OCI-LY7 (cell line): ENCODE measurements at places on chromosomes 6 and 20. TPM values are rescaled to one million over a fixed set of nuclear protein-coding genes. Genes with fewer than 3 reads are reported as not detected.

DNA sequence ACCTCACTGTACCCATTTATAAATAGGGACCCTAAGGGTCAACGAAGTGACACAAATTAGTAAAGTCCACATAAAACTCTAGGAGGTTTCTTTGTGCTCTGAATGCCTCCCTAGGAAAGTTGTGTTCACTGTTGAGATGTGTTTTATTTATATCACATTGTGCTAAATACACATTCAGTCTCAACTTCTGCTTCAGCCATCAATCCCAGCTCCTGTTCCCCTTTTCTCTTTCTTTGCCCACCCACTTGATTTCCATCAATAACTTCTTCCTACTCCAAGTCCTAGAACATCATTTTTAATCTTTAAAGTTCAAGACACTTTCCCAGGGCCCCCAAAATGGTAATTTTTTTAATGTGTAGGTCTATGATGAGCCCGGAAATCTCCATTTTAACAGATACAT is 208.3 kb upstream of the RAB32 start:
- DNase-seq, result no peak

SYCP2L gene
- total RNA-seq, result 1.3 and 2.0 TPM in 2 replicates

DNA sequence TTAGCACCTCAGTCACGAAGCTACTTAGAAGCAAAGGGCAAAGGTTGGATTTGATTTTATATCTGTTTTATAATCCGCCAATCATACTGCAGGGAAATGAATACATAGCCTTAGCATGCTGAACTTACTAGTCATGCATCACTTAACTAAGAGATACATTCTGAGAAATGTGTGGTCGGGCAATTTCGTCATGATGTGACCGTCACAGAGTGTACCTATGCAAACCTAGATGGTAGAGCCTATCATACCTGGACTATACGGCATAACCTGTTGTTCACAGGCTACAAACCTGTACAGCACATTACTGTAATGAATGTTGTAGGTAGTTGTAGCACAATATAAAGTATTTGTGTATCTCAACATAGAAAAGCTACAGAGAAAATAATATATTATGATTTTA is 345.2 kb upstream of the RGS17 start:
- no peak for DNase-seq

GRCh38 chr6:10522929-10523573 is 1.9 kb downstream of the GCNT2 start:
- DNase-seq, result no peak

PCK1 gene
- total RNA-seq, result 13.0 and 13.4 TPM in 2 replicates
